ENCODE measurements at places on chromosomes 4 and X.

GRCh38 chrX:155056877-155057792 is 13.8 kb downstream of the CMC4 start:
- peak; percentile 21 for DNase-seq

DNA sequence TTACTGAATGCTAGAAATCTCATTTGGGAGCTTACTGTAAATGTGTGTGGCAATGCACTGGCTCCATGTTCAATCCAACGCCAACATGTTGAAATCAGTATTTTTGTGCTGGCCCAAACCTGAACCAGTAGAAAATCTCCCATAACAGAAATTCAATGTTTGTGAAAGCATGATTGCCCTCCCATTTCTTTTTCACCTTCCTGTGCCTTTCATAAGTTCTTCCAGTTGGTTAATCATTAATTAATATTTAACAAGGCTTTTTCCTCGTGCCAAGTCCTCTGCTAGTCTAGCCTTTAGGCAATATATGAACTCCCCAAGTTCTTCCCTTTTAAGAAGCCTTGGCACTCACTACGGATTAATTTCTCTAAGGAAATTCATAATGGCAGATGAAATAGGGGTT is 1.3 kb upstream of the PLS3 start:
- DNase-seq: no peak

DNA sequence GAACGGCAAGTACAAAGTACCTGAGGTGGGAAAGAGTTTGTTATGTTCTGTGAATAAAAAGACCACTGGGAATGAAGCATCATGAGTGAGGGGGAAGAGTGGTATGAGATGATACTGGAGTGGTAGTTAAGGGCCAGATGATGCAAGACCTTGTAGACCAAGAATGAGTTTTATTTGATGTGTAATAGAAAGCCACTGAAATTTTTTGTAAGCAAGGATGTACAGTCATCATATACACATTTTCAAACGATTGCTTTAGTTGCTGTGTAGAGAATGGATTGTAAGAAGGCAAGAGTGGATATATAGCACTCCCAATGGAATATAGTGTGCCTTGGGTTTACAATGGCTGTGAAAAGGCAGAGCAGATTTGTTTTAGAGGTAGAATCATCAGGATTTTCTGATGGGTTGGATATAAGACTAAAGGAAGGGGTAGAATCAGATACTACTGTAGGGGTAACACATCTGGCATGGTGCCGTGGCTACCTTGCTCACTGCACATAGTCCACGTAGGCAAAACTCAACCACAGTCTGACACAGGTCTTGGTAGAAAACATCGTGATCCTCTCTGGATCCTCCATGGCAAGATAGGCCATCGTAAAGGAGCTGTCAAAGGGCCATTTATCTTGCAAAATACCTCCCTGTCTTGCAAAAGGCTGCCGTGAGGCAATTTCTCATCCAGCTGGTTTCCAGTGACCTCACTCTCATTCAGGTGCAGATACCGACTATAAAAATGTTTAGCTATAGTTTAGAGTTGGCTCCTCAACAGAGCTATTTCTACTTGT is 14.9 kb downstream of the TIFA start:
- no peak for DNase-seq

- DNase-seq: no peak
Observed at GRCh38 chr4:148632476-148632875, 190.3 kb upstream of the NR3C2 start.

- DNase-seq: no peak
Observed at GRCh38 chr4:144591401-144591800, 54.6 kb upstream of the HHIP start.

DNA sequence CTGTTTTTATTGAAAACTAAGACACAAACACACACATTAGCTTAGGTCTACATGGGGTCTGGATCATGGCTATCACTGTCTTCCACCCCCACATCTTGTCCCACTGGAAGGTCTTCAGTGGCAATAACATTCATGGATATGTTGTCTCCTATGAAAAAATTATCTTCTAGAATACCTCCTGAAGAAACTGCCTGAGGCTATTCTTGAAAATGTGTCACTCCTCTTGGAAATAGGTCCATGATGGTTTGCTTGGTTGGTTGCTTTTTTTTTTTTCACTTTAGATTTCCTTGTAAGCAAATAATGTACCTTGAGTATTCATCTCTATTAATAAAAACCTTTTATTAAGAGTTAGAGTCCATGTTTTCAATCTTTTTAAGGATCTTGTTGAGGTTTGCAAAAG is 195.3 kb upstream of the PDE5A start:
- no peak for DNase-seq

DNA sequence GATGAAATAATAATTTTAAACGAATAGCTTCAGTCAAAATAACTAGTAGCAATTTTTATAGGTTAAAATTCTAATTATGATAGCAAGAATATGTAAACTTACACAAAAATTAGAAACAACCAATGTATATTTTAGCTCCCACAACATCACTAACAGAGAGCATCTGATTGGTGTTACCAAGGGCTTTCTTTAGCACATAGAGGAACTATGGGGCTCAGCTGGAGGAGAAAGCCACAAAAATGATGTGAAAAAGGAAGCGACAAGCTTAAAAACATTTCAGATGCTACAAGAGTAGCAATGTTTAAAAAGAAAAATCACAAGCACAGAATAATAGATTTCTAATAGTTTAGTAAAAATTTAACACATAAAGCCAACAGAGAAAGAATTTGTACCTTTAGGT is 56.3 kb downstream of the ATP8A1 start:
- no peak for DNase-seq

GRCh38 chr4:21090094-21090666 is 389.9 kb downstream of the PACRGL start:
- no peak for DNase-seq

DNA sequence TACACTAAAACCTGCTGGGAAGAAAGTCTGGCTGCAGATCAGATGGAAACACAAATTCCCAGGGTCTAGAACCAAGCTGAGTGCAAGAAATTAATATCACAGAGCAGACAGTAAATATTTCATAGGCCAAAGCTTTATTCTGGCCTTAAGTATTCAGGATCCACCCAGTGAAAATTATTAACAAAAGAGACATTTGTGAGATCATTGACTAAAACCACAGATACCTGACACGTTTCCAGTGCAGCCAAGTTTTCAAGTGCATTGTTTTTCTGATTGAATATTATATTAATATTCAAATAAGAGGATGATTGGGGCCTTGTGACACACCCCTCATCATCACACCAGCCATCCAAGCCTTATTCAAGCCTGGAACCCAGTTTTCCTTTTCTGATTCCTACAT is 10.3 kb downstream of the ELOVL6 start:
- DNase-seq: no peak

DNA sequence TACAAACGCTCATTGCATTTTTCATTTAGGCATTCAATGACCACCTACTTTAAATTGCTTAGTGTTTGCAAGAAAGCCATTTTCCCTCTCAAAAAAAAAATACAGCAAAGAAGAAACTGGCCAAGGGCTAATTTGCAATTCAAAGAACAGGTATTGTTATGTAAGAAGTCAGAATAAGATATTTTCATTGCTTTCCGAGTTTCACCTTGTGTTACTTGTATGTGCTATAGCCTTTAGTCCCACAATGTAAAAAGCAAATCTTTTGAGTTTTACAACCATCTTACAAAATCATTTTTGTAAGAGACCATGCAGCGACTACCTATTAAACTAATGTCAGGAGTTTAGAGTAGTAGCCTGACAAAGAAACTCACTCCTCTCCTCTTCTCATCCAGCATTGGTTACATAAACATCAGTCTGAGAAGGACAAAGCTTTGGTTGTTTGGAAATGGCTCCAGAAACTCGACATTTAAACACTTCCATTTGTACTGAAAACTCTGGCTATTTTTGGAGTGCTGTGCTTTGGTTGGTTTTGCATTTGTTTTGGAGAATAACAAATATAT is 15.3 kb downstream of the TENM3 start:
- DNase-seq: no peak

DNA sequence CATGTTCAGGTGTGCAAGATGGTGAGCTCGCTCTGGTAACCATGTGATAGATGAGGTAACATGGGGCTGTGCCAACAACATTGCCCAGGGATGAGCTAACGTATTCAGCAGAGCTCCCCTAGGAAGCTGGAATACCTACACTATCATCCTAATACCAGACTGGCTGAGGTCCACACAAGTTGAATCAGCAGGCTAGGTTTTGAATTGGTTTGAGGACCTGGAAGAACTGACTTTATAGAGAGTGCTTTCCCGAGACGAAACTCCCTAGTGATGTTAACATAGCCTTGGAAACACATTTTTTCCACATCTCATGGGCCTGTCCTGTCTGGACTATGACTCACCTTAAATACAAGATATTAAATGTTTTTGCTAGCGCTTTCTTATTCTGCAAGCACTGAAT is 56.7 kb downstream of the IGFBP7 start:
- DNase-seq: no peak

DNA sequence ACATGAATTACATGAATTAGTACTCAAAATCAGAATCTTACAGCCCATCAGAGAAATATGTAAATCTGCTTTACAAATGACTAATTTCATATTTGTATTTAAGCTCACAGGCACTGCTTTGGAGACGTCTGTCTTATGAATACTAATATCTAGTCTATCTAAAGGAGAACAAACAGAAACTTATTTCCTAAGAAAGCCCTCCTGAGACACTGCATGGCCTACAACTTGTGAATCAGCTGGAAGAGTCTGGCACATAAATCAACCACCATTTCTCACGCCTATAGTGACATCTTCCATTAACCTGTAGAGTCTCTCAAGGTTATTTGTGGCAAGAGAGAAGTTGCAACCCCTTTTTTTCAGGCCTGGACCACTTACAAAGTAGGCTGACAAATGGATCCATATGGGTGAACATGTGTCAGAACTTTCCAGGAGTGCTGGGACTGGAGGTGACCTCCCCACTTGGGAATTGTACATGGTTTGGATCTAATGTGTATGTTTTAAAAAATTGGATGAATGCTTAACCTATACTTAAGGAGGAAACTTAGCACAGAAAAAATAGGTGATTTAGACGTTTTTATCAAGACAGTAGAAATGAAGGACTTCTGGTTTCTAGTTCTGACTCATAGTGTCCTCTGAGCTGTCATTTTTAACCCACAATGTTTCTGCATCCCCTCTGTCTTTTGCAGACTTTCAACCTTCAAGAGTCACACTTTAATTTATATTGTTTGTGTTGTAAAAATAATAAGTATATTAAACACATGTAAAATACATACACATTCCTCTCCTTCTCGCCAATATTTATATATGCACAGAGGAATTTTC is 83.2 kb upstream of the ARHGAP24 start:
- DNase-seq: no peak

DNA sequence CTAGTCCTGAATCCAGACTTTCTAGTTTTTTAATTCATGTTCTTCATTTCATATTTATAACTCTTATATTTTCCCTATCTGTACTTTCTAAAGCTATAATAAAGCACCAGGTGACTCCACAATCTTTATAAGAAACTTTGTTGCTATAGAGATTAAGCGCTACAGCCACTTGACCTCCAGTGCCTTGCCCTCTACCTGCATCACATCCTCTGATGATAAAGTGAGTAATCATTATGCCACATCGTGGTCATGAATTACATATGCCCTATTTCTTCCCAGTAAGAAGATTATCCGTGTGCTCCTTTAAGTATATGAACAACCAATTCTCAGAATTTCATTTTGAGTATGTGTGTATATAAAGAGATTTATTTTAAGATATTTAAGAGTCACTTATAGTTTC is 6.8 kb upstream of the DYNLT3 start:
- DNase-seq: no peak

DNA sequence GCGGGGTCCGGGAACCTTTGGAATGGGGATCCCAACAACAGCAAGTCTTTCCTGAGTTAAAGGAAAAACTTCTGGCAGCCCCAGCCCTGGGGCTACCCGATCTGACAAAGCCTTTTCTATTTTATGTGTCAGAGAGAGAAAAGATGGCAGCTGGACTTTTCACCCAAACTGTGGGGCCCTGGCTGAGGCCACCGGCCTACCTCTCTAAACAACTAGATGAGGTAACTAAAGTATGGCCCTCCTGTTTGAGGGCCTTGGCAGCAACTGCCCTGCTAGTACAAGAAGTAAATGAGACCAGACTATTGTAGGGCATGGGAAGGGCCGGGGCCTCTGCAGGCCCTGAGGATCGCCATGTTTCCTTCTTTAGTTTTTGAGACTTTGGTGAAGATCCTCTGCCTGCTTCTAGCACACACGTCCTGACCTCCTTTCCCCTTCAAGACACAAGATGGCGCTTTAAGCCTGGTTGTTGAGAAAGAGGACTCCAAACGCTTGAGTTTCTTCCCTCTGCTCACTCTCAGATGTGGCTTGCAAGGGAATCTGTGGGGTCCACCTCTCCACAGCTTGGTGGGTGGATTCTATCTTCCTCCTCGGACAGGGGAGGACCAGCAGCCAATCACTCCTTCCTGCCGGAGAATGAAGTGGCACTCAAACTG is 18.5 kb upstream of the DRD5 start:
- DNase-seq: no peak

DNA sequence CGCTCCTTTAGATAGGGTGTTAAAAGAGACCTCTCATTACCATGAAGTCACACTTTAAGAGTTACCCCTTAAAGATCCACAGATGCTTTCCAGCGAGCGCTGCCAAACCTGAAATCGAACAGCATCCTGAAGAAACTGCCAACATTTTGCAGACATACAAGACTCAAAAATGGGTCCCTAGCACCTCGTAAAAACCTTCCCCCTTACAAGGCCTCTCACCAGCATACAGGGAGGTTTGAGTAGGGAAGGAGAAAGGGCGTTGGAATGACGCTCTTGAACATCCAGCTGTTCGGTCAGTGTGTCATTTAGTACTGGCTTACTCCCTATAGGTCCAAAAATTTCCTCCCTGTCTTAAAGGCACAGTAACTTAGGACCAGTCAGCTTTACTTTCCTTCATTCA is 45.3 kb upstream of the PGRMC1 start:
- DNase-seq: no peak

- no peak for DNase-seq
Observed at GRCh38 chrX:133568109-133568508, 152.8 kb upstream of the GPC4 start.

GRCh38 chr4:123593655-123594054 is 197.1 kb downstream of the SPRY1 start:
- DNase-seq: no peak

GRCh38 chrX:121635141-121635540 is 587.7 kb downstream of the GLUD2 start:
- no peak for DNase-seq

- DNase-seq: no peak
Observed at GRCh38 chr4:56653461-56654237, 27.4 kb downstream of the HOPX start.

GRCh38 chr4:26806331-26806730 is 54.3 kb upstream of the STIM2 start:
- DNase-seq: no peak

DNA sequence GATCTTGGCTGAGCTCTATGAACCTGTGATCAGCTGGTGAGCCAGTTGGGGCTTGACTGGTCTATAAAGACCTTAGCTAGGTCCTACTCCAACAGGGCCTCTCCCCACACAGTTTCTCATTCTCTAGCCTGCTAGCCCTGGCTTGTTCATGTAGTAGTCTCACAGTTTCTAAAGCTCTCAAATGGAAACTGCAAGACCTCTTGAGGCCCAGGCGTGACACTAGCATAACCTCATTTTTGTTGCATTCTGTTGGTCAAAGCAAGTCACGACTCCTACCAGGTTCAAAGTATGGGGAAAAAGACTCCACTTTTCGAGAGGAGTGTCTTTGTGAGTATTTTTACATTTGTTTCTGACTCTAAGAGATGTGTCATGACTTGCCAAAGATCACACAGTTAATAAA is 50.9 kb downstream of the CEP44 start:
- DNase-seq: no peak

Data from stimulated activated CD4-positive, alpha-beta T cell treated with anti-CD3 and anti-CD28 coated beads, Interleukin-1b, Interleukin-23, amount 100 ng/mL, for 24 hours (primary cell).